ENCODE measurements at places on chromosomes 7 and 10.

- no peak for DNase-seq
These were observed 34.6 kb upstream of the PLPP4 start for GRCh38 chr10:120422457-120422856.

- no peak for DNase-seq
These were observed 42.2 kb downstream of the ACSM6 start for GRCh38 chr10:95236068-95236903.

DNA sequence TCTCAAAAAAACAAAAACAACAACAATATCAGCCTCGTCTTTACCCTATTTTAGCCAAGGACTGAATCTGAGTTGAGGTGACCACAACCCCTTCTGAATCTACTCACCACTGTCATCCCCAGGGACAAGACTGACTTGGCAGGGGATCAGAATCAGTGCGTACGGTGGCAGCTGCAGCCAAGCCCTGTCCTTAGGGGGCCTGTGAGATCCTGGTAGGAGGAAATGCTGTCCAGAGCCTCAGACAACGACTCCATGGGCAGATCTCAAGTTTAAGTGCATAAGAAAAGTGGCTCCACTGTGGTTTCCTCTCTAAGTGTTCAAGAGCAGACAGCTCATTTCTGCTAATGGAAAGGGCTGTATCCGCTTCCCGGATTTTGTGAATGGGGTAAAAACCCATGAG, 22.4 kb upstream of the CYTH3 start:
- DNase-seq, result no peak

DNA sequence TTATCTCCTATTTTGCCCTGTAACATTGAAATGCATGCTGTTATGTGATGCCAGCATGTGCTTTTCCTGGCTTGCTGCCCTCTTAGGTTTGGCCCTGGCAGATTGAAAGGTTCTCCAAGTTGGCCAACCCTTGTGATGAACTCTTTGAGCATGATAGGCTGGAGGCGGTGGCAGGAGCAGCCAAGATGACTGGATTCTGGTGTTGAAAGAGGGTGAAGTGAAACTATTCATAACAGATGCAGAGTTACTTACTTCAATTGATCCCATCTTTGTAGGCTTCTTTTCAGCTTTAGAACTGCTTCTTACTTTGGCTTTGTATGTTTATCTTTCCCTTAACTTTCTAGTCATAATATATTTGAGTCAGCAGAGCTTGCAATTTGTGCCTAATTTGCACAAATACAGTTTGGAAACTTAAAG, 57.6 kb downstream of the BICC1 start:
- no peak for DNase-seq
